ENCODE measurements at places on chromosomes 12 and 14.

DNA sequence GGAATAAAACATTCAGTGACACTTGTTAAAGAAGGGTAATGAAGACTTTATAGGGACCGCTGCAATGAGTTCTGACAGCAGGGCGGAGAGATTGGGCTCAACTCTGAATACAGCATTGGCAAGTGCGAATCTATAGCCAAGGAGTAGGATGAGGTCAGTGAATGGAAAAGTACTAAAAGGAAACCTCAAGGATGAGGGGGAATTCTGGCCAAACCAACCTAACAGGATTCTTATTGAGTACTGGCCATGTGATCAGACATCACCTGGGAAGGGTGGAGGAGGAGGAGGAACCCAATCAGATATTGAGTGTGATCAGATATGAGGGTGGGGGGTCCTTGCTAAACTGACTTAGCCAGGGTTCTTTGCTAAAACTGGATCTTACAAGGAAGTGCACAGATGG is 31.0 kb downstream of the DRAM1 start:
- DNase-seq = no peak

DNA sequence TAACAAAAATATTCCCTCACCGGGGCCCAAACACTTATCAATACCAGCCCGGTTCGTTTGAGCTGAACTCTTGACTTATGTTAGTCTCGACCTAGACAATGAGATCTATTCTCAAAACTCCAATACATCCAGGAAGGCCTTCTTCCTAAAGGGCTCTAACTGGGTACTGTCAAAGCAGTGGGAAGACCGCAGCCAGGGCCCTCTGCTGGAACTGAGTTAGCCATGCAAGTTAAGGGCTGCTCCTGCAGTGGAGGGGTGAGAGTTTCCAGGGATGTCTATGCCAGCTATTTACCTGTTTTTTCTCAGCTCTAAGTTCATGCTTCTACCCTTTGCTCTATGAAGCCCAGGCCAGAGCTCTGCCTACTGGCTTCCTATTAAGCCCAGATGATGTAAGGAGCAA is 348.8 kb downstream of the GXYLT1 start:
- no peak for DNase-seq

DNA sequence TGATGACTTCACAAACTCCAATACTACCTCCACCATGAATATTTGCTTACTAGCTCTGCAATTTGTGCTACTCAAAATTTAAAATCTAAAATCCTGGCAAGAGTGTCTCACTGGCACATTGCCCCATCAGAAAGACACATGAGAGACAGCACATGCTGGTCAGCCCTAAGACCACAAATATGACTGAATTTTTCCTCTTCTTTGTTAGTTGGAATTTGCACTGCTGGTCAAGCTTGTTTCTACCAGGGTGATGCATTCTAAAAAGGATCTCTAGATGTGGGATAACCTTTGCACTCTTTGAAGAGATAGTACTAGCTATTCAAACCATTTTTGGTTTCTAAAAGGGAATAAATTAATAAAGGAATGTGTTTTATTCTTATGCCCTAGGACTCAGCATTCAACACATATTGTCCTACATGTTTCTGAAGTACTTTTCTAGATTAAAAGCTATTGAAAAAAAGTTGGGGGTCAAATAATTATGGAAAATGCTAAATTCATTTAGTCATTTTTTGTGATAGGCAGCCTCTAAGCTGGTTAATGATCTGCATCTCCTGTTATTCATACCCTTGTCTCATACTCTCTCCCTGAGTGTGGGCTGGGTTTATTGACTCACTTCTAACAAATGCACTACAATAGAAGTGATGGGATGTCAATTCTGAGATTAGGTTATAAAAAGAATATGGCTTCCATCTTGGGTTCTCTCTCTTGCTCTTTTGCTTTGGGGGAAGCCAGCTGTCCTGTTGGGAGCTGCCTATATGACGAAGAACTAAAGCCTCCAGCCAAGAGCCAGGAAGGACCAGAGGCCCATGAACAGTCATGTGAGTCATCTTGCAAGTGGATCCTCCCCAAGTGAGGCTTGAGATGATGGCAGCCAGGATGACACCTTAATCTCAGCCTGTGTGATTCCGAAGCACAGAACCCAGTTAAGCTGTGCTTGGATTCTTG is 211.5 kb upstream of the CRY1 start:
- DNase-seq = no peak

DNA sequence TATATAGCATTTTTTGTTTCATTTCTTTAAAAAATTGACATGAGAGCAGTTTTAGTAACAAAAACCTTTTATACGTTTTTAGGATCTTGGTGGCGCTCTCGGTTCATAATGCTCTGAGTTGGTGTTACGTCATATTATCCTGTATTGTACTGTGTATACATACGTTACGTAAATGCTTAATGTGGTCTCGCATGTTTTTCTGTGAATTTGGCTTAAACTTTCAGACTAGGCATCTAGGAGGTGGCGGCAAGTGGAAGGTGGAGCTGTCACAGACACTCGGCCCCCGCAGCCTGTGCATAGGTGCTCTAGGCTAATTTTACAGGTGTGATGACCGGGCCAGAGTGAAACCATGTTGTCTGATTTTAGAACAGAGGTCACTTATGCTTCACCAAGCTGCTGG is 60.0 kb downstream of the PPP2R5C start:
- no peak for DNase-seq

DNA sequence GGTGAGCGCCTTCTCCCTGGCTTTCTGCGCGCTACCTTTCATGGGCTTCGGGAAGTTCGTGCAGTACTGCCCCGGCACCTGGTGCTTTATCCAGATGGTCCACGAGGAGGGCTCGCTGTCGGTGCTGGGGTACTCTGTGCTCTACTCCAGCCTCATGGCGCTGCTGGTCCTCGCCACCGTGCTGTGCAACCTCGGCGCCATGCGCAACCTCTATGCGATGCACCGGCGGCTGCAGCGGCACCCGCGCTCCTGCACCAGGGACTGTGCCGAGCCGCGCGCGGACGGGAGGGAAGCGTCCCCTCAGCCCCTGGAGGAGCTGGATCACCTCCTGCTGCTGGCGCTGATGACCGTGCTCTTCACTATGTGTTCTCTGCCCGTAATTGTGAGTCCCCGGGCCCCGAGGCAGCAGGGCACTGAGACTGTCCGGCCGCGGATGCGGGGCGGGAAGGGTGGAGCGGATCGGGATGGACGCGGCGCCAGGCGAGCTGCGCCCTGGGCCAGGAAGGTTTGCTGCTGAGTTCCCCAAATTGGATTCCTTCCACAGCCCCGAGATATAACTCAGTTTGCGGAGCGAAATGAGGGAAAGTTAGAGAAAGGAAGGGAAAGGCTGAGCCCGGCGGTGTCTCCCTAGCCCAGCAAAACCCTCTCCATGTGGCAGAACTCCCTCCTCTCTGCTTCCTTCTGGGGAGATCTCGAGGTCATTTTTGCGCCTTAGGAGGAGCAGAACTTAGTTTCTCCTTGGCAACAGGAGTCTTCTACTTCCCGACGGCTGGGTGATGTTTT is 972 bp downstream of the PTGDR start:
- no peak for DNase-seq

- DNase-seq = no peak
Observed at GRCh38 chr12:102913453-102914226, 3.4 kb downstream of the PAH start.

DNA sequence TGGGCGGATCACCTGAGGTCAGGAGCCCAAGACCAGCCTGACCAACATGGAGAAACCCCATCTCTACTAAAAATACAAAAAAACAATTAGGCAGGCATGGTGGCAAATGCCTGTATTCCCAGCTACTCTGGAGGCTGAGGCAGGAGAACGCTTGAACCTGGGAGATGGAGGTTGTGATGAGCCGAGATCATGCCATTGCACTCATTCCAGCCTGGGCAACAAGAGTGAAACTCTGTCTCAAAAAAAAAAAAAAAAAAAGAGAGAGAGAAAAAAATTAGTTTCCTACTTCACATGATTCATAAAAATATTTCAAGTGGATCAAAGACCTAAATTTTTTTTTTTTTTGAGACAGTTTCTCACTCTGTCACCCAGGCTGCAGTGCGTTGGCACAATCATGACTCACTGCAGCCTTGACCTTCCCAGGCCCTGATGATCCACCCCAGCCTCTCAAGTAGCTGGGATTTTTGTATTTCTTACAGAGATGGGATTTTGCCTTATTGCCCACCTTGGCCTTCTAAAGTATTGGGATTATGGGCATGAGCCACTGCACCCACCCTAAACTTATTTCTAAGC is 24.9 kb downstream of the FCF1 start:
- no peak for DNase-seq

DNA sequence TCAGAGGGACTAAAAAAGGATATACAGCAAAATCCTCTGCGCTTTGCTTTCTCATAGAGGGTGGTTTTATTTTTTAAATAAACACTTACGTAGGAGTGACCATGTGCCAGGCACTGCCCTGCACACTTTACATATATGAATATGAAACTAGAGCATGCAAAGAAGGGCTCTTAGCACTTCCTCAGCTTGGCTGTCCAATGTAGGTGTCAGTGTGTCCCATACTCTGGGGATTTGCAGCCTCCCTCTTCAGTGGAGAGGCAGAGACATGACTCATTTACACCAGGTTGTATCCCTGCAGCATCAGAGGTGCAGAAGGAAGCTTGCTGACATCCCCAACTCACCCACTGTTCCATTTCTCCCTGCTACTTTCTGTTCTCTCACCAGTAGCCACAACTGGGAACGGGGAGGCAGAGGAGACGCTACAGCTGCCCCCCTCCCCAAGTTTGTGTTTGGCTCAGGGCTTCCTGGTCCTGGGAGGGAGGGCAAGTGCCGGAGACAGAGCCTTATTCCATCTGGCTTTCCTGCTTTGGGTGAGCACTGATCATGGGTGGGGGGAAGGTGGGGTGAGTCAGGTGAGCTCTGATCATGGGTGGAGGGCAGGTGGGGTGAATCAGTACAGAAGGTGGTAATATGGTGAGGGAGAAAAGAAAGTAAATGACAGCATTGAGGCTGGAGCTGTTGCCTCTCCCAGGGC is 4.9 kb upstream of the KRT5 start:
- DNase-seq = no peak

- peak; percentile 26 for DNase-seq
Observed at GRCh38 chr14:49769171-49769570, 1.2 kb downstream of the KLHDC2 start.

DNA sequence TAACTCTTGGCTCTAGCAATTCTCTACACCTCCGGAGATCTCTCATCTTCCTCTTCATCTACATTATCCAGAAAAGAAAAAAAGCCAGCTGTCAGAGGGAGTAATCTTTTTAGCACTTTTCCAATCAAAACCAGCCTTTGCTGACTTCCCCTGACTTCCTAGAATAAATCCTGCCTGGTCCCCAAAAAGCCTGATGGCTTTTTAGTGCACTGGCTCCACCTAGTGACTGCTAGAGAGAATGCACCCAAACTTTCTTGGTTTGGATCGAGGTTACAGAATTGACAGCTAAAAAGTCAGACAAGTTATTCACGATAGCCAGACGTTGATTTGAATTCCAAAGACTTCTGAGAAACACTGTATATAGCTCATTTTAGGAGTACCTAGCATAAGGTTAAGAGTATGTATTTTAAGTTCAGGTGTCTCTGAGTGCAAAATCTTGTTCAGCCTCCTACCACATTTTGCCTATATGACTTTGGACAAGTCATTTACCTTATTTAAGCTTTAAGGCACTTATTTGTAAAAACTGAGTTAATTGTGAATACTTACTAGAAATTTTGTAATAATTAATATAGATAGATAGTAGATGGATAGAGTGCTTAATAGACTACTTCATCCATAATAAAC is 185.7 kb upstream of the GRIN2B start:
- DNase-seq = peak; percentile 35

- DNase-seq = no peak
Observed at GRCh38 chr12:2322554-2323120, 269.9 kb downstream of the CACNA1C start.

GRCh38 chr14:87483271-87484260 is 509.4 kb downstream of the GALC start:
- no peak for DNase-seq
